Esophagus muscularis mucosa (tissue), 4 donors: ENCODE measurements at places on chromosomes 2 and 18.

- H3K27ac ChIP-seq: peak overlapping the region; percentile 84
- no peak for DNase-seq
- peaks cover 59% of the 10 kb centered on the region for H3K4me1 ChIP-seq
- H3K36me3 ChIP-seq: no peaks in the 10 kb centered on the region
Measured at GRCh38 chr2:216634370-216635148, 1.3 kb downstream of the IGFBP2 start.

DNA sequence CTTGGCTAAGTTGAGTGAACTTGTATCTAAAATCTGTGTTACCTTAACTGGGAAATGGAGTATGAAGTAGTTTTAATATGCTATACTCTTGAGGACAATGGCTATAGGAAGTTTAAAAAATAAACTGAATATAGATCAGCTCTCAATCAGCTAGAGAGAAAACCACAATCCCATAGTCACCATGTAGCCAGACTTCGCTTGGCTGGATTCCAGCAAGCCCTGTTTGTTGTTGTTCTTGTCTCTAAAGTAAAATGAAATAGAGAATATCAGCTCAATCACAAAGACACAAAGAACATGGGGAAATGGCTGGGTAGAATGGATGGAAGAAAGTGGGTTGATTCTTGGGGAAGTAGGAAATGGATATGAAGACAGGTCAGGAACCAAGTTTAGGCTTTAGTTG, 234.9 kb downstream of the PHLPP1 start:
- H3K4me3 ChIP-seq: no peak overlapping the region
- peaks cover 22% of the 10 kb centered on the region for H3K36me3 ChIP-seq
- H3K27me3 ChIP-seq: no peaks in the 10 kb centered on the region
- peaks cover 5% of the 10 kb centered on the region for H3K4me1 ChIP-seq

- no peak for DNase-seq
- no peak overlapping the region for H3K4me3 ChIP-seq
Measured at GRCh38 chr2:60853531-60853930, 27.8 kb upstream of the REL start.

- no peaks in the 10 kb centered on the region for H3K27me3 ChIP-seq
- no peak overlapping the region for H3K4me3 ChIP-seq
- DNase-seq: no peak
- H3K36me3 ChIP-seq: peaks cover 29% of the 10 kb centered on the region
- H3K4me1 ChIP-seq: peaks cover 53% of the 10 kb centered on the region
Measured at GRCh38 chr2:48589170-48589767, 28.4 kb upstream of the GTF2A1L start.

DNA sequence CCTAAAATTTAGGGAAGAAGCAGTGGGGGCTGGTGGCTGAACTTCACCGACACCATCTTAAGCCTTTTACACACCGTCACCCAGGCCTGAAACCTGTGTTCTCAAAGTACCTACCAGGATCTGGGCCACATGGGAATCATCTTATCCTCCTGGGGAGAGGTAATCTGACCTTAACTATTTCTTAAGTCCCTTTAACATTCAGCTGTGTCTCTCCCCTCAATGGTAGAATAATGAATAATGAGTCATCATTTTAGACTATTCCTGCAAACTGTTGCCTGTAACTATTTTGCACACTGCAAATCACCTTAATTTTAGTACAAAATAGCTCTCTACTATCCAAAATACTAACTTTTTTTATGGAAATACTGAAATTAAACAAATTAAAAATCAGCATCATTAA, 149.4 kb upstream of the KLF7 start:
- DNase-seq: no peak
- peaks cover 18% of the 10 kb centered on the region for H3K4me1 ChIP-seq
- H3K4me3 ChIP-seq: no peak overlapping the region

DNA sequence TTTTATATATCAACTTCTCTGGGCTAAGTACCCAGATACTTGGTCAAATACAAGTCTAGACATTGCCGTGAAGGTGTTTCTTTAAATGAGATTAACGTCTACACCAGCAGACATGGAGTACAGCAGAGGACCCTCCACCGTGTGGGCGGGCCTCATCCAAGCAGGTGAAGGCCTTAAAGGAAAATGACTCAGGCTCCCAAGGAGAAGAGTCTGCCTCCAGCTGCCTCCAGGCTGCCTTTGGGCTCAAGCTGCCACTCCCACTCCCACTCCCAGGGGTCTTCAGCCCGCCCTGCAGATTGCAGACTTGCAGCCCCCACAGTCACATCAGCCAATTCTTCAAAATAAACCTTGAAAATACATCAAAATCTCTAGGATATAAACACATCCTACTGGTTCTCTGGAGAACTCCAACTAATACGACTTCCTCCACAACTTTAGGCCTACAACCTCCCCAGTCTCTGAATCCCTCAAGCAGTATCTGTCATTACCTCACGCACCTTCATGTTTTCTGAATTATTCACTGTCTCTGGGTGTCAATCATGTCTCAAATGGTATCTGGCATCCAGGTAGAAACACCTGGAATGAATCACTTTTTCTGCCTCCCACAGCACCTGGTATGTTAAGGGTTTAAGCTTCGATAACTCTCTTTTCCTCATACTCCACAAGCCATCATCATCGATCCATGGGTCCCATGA, 6.9 kb downstream of the ITGB1BP1 start:
- H3K27me3 ChIP-seq: no peaks in the 10 kb centered on the region
- H3K27ac ChIP-seq: no peak overlapping the region
- peaks cover 23% of the 10 kb centered on the region for H3K36me3 ChIP-seq
- peaks cover 22% of the 10 kb centered on the region for H3K4me1 ChIP-seq
- no peak for DNase-seq

DNA sequence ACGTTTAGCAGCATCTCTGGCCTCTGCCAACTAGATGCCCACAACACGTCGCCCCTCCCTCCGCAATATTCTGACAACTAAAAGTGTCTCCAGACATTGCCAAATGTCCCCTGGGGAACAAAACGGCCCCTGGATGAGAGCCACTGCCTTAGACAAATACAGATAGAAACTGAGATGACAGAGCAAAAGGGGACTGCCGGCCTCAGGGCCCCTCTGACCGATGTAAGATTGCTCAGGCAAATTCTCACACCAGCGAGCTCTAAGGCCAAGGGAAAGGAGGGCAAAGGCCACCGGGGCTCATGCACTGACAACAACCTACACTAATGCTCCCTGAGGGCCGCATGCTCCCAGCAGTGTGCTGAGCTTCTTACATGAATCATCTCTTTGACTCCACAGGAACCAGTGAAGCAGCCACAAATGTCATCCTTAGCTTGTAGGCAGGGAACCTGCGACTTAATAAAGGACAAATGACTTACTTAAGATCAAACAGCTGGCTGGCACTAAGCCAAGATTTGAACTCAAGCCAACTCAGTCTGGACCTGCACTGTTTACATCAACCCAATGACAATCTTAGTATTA, 228.5 kb downstream of the TTC32 start:
- no peak overlapping the region for H3K27ac ChIP-seq
- H3K27me3 ChIP-seq: no peaks in the 10 kb centered on the region
- H3K4me1 ChIP-seq: peaks cover 9% of the 10 kb centered on the region
- no peaks in the 10 kb centered on the region for H3K36me3 ChIP-seq
